ENCODE measurements at places on chromosomes 12 and 14. TPM values are rescaled to one million over a fixed set of nuclear protein-coding genes. Genes with fewer than 3 reads are reported as not detected.

- DNase-seq, result no peak
Observed at GRCh38 chr14:91946622-91947474, 646 bp downstream of the FBLN5 start.

DNA sequence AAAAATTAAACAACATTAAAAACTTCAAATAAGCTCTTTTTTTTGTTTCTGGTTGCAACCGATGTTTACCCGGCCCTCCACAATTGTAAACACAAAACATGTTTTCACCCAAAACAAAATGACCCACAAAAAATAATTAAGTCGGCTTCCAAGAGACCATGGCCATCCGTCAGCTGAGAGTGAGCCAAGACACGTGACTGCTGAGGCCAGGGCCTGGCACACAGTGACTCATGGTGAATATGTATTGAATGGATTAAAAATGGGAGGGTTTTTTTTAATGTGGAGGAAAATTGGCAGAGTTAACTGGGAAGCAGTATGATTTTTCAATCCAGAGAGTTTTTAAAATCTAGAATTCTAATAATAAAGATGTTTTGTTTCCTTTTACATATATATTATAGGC lies 13.8 kb upstream of the CPNE8 start:
- DNase-seq, result no peak

DNA sequence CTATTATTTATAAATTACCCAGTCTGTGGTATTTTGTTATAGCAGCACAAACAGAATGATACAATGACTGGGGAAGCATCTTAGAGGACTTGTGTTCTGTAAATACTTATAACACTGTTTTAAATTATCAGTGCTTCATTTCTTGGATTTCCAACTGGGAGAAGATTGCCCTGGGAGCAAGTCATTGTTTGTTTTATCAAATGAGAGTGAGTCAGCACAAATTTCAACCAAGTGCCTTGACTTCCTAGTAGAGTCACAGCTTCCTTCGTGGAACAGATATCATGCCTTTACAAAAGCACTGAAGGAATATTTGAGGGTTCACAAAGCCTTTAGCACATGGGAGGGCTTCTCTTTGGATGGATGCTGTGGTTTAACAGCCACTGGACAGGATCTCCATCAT lies 234.1 kb downstream of the KTN1 start:
- no peak for DNase-seq

The TAS2R30 gene
- 0.22 TPM for polyA plus RNA-seq
